ENCODE measurements at places on chromosomes 3 and 15.

- DNase-seq: no peak
These were observed 2.4 kb upstream of the SLC12A6 start for GRCh38 chr15:34339946-34340345.

- DNase-seq: no peak
These were observed 856.5 kb upstream of the ARPP21 start for GRCh38 chr3:34782871-34783270.

DNA sequence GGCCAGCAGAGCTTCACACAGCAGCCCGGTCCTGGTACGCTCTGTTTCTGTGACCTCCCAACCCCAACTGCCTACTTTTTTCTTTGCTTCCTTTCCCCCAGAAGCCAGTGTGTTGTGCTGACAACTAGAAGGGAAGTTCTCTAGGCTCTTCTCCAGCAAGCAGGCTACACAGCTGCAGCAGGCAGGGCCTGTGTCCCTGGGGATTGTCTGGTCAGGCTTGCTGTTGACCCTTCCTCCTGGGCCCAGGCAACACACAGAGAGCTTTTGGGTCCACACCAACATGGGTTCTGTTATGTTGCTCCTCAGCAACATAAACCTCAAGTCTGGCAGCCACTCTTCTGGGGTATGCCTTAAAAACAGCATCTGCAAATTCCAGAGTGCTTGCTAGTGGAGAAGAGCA, 36.2 kb upstream of the TSPAN3 start:
- no peak for DNase-seq

- no peak for DNase-seq
These were observed 448.0 kb downstream of the FOXP1 start for GRCh38 chr3:71135373-71136088.

DNA sequence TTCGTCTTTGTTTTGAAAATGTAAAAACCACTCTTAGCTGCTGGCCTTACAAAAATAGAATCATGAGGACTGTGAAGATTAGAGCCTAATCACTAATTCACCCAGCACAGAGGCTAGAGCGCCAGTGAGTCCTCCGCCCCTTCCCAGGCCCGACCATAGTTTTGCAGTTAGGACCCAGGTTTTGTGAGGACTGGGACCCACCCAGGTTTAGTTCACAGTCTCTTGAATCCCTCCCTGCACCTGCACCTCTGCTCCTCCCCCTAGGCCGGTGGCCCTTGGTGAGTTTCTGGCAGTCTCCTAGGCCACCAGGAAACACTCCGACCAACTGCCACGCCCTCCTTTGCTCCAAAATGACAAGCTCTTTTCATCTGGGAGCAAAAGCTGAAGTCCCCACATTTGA, 136.0 kb upstream of the CCDC54 start:
- DNase-seq: no peak

GRCh38 chr15:83496766-83497165, 49.6 kb downstream of the SH3GL3 start:
- DNase-seq: no peak

DNA sequence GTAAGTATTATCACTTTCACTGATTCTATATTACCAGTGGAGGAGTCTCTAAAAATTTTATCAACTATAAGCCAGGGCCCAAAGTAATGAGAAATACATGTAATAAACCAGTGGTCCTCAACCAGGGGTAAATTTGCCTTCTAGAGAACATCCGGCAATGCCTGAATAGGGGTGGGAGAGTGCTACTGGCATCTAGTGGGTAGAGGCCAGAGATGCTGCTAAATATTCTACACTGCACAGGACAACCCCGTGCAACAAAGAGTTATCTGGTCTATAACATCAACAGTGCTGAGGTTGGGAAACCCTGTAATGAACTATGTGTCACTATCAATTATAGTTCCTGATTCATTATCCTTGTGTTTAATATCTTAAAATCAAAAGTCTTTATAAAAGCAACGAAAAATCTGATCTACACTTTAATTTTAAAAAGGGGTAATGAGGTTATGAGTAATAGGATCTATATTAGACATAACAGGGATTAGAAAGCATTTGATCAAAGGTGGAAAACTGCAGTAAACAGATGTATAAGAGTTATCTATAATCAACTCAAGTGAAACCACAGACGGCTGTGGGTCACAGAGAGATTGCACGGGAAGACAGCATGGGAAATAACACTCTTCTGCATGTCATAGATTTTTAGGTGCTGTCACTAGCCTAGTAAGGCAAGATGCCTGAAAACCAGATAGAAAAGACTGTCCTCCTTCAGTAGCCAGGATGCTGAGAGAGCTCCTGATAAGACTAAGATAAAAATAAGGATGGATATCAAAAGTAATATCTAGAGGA, 2.0 kb downstream of the LYSMD2 start:
- DNase-seq: no peak

GRCh38 chr3:168081171-168081771, 14.5 kb downstream of the GOLIM4 start:
- no peak for DNase-seq

DNA sequence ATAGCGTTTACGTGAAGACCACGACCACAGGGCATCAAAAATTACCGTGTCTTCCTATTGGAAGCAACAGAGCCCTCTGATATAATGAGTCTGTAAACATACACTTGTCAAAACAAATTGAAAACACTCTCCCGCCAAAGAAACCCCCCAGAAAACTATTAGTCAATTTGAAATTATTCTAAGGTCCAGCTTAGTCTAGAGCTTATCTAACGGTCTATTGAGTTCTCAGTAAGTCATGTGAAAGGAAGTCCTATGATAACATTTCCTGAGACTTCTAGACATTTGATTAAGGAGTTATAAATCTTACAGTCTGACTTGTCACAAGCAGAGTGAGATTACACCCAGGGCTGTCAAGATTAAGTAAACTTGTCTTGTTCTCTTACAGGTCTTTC, 356.3 kb downstream of the FOXP1 start:
- DNase-seq: no peak

- no peak for DNase-seq
These were observed 54.6 kb downstream of the TM4SF4 start for GRCh38 chr3:149529099-149529498.

- no peak for DNase-seq
These were observed 67.6 kb downstream of the TP63 start for GRCh38 chr3:189698811-189699210.

GRCh38 chr15:56019060-56019793, 25.8 kb upstream of the NEDD4 start:
- DNase-seq: no peak

DNA sequence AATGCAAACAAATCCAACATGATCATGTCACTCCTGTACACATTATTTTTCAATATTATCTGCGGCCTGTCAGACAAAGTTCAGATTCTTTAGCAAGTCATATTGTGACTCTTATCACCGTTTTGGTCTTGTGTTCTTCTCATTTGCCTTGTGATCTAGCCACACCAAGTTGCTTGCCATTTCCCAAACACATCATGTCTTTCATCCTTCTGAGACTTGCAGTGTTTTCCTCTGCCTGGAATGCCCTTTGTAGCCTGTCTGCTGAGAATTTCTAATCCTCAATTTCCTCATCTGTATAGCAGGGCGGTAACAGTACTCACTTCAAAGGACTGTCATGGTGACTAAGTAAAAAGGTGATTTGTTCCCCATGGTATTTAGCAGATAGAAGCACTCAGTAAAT, 135.0 kb downstream of the GREM1 start:
- no peak for DNase-seq

DNA sequence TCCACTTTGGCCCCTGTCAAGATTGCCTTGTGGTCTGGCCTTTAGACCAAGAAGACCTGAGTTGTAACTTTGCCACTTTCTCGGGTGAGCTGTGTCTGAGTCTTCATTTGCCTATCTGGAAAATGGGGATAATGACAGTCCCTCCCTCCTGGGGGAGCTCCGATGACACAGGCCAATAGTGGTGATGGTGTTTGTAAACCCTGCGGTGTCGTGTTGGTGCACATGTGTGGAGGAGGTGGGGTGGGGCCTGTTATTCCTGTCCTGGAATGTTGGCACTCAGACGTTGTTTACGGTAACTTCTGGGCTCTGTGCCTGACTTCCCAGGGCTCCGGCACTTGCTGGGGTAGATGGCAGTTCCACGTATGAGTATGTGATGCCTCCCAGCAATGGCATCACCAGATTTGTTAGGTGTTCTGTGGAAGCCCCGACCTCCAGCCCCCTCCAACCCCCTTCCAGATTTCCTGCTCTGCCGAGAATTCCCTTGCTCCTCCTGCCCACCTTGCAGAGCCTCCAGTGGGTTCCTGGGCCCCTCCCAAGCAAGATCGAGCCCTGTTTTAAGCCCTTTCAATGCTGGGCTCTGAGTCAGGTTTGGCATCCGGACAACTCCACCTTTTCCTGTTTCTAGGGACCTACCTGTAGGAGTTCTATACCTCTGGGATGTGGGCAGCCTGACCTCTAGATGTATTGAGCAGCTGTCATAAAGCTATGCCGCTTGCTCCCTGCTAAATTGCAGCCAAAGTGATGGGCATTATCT, 31.4 kb downstream of the HRH1 start:
- DNase-seq: no peak

DNA sequence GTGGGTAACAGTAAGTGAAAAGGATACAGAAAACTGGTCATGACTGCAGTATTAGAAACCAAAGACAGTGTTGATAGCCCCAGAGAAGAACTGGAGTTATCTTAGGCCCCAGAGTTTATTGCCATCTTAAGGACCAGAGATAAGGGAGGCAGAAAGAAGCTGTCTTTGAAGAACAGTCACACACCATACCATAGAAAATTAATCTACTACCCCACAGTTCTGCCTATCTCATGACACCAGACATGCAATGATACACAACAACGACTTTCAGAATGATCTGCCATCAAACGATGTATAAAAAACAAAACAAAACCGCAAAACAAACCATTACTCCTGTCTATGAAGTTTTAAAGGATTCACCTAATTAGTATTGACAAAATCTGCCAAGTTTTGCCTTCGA, 9.6 kb downstream of the CPOX start:
- DNase-seq: no peak

GRCh38 chr3:128714887-128715491, 11.0 kb upstream of the RAB7A start:
- no peak for DNase-seq

DNA sequence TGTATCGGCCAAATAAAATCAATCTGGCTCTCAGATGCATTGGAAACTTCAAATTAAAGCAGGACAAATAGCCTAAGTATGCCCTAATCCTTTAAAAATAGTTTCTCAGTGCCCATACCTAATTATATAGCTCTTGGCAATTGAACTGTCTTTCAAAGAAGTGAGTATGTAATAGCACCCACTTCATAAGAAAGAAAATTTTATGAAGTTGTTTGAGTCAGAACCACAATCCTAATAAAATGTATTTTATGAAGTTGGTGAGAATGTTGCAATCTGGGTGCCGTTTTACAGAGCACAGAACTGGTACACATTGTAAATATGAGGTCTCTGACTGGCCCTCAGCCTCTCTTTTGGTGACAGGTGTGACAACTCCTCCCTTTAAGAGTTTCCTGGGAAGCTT, 45.4 kb downstream of the EPHB1 start:
- DNase-seq: no peak

DNA sequence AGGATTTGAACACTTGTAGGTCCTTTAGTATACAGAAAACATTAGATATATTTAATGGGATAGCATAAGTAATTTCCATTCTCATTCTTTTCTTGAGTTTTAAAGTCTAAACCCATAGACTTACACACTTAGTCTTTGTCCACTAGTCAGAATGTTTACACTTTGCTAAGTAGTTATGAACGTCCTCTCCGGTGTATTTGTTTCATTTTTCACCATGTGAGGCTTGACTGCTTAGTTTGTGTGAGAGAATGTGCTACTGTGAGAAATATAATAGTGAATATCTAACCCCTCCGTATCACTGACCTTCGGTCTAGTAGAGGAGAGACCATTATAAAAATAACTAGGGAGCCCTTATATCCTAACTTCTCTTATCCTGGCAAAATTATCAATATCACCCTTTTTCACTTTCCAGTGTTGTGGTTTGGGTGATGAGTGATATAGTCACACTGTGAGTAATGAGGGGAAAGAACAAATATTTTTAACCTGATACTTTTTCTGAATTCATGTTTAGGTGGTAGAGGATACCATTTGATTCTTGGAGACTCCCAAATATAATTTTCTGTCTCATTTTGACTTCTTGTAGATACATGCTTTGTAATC, 122.4 kb downstream of the UBE2E2 start:
- no peak for DNase-seq
